Glutamatergic neuron (in vitro differentiated cells): ENCODE measurements at places on chromosomes 2 and 18.

GRCh38 chr18:42404151-42404550 is 449.1 kb downstream of the PIK3C3 start:
- no peak for DNase-seq

DNA sequence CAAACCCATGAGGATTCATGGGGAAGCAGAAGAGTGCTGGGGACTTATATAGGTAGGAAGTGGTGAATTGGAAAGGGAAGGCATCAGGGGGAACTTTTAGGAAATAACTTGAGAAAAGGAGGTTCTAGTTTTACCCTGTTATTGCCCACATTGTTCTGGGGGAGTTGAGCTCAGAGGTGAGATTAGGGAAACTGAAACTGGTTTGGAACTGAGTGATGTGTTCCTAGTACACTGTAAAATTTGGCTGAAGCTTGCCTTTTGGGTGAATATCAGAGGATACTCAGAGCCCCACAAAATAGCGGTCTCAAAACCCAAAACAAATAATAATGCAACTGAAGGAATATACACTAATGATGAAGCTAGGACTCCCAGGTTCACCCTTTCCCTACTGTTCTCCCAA is 39.6 kb upstream of the APOB start:
- no peak for DNase-seq

DNA sequence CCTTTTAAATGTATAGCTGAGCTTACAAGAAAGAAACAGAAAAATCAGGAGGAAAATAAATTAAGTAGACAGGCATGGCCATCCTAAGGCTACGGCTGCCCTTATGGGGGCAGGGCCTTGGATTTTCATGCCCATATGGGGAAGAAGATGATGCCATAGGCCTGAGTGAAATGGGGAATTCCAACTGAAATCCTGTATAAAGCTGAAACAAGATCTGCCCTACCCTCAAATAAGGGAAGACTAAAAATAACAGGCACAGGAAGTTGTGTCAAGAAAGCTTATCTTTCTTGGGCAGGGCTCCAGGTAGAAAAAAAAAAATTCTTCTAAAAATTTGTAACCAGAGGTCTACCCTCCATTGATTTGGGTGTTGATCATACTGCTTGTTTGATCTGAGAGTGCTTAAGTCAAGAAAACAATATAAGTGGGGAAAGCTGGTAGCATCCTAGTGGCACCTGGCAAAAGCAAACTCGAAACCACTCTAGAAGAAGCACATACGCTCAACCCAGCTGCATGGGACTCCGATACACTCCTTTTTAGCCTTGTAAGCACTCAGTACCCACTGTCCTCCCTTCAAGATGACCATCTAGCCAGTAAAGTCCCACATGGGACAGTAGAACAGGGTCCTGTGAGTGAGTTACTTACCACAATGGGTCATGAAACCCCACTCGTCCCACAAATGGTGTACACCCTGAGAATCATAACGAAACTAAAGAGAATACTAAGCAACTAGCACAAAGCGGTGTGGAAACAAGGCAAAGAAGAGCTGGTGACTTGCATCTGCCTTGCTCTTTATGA is 22.3 kb downstream of the DNAH7 start:
- no peak for DNase-seq

DNA sequence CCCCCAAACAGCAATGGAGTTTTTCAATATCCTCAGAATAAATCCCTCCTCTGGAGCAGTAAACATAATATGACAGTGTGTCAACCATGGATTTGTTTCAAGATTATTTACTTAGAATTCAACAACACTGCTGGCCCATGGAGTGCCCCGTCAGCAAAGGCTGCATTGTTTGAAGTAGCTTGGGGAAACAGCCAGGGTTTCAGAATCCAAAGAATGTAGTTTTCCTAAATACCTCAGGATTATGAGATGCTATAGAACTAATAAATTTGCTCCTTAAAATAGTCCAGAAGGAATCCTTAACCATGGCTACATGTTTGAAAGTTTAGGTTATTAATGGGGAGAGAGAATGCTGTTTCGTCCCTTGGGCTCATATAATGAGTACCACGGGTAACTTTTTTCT is 13.1 kb upstream of the CETN1 start:
- no peak for DNase-seq

DNA sequence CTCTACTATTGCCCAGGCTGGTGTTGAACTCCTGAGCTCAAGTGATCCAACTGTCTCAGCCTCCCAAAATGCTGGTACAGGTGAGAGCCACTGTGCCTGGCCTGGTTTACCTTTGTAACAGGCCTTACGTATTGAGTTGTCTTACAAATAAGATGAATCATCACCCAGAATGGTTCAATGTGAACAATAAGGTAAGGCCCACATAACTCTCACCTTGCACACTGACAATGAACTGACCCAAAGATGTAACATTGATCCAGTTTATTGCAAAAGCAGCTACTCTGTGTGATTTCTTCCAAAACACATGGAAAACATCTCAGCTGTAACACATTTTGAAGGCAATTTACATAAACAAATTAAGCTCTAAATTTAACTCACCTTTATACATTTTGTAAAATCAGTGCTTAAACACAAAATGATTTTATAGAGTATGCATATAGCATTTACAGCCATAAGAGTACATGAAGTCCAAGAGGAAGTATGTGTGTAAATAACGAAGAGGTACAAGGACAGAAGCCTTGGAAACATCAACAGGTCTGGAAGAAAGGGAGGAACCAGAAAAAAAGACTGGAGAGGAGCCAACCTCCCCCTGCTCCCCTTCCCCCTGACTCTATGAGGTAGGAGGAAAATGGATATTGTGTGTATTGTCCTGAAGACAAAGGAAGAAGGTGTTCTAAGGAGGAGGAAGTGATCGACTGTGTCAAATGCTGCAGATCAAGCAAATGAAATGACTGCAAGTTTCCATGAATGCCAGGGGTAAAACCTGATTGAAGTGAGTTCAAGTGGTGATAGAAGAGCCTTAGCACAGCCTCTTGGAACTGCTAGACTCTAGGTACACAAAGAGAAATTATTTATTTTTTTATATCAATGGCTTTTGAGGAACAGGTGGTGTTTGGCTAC is 5.6 kb upstream of the WDFY1 start:
- DNase-seq: no peak

DNA sequence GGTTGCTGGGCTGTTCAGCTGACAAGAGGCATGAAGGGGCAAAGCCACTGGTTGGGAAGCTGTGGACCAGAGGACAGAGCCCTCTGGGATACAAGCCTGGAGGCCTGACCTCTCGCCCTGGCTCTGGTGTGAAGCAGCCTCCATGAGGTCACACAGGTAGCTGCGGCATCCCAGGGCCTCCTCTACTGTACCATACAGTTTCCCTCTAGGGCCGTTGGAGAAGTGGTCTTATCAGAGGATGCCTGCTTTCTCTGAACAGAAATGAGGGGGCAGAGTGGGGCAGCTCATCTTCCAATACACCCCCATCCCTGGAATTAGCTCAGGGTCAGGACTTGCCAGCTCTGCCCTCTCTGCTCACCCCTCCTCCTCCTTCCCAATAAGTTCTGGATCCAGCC is 135.1 kb upstream of the SMAD2 start:
- DNase-seq: no peak

DNA sequence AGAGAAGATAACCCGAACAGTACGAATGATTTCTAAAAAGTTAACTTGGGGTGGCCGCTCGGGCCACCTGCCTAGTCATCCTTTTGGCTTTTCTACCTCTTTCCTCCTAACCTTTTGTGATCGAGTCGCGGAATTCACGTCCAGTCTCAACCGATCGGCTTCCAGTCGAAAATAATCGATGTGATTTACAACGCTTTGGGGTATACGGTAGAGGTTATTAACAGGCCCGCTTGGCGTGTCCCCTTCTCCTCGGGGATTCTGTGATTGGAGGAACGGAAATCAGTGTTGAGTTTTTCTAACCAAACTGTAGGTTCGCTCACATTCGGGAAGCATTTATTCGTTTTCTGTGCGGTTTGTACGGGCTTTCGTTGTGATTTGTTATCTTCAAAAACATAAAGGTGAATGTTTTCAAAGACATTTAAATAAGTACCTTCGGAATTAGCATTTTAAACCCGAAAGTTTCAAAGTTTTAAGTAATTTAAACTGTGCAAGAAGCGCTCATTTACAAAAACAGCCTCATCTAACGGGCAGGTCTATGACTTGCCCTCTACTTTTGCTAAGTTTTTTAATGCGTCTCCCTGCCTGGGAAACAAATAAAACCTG is 588 bp upstream of the FOXI3 start:
- no peak for DNase-seq

GRCh38 chr18:60649107-60649506 is 276.5 kb upstream of the MC4R start:
- no peak for DNase-seq

DNA sequence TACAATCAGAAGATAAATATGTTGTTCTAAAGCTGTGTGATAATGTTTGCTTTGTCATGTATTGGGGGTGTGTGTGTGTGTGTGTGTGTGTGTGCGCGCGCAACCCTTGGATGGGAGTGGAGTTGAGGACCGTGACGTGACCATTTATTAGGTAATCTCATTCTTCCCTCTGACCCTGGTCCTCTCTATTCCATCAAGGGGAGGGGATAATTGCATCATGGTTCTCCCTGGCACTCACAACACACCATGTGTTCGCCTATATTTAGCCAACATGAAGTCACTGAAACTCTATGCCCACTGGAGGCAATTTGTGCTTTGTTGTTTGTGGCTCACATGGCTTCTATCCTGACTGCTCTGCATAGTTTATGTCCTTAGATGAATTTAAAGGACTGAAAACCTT is 79.8 kb upstream of the LRPPRC start:
- DNase-seq: no peak

- DNase-seq: no peak
Measured at GRCh38 chr2:232983669-232984140, 29.4 kb downstream of the NGEF start.

GRCh38 chr18:35953688-35954087 is 18.8 kb upstream of the RMP24 start:
- no peak for DNase-seq

- no peak for DNase-seq
Measured at GRCh38 chr2:239135531-239135930, 265.3 kb downstream of the HDAC4 start.

DNA sequence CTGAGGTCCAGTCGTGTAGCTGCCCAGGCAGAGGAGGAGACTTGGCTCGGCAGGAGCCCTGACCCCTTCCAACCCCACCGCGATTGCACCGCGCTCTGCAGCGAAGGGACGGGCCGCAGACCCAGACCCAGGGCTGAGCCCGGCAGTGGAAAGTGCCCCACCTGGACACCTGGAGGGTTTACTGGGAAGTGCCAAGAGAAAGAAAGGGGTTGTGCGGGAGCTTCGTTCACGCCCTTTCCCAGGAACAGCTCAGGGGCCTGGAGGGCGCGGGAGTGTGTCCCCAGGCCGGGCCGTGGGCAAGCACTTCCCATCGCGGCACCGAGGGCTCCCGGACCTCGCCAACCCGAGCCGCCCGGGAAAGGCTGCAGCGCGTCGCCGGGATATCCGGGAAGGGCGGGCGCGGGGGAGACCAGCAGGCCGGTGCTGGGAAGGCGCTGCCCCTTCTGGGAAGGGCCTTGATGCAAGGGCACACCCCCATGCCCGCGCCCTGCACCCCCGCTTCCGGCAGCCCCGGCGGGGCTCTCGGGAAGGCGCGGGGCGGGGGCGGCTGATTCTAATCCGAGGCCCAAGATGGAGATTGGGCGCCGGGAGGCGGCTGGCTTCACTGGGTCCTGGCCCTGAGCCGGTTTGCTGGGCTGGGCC is 36.1 kb upstream of the MRPL33 start:
- DNase-seq: peak; percentile 39

DNA sequence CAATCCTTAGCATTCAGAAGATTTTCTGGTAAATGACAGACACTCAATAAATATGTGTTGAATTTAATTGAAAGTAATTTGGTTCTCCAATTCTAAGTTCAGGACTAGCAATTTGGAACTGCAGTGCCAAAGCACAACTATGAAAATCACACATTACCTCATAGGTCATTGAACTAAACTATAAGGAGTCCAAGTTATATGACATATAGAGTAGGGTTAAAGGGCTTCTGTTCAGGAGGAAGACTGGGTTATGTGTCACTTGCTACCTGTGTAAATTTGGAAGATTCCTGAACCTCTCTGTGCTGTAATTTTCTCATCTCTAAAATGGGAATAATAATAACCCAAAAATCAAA is 27.8 kb upstream of the COBLL1 start:
- DNase-seq: no peak

- DNase-seq: no peak
Measured at GRCh38 chr2:214591366-214591765, 180.5 kb downstream of the VWC2L start.

GRCh38 chr2:215849771-215850170 is 163.6 kb downstream of the MREG start:
- DNase-seq: no peak

- DNase-seq: no peak
Measured at GRCh38 chr2:85134255-85134895, 1.2 kb downstream of the TCF7L1 start.

- no peak for DNase-seq
Measured at GRCh38 chr2:23549051-23549450, 164.1 kb downstream of the KLHL29 start.

DNA sequence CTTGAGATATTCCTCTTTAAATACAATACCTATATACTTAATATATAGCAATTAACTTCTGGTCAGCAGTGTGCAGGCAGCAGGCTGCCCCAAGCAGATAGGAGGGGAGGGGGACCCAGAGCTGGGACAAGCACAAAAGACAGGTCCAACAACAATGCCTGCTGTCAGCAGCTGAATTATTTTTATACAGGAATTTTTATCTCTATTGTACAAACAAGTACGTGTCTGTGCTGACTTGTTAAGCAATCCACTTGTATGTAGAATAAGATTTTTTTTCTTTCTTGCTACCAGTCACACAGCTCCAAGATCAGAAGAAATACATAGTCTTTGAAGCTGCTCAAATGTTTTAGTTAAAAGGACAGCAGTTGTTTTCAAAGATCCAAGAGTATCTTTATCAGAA is 16.7 kb downstream of the BCL11A start:
- no peak for DNase-seq

DNA sequence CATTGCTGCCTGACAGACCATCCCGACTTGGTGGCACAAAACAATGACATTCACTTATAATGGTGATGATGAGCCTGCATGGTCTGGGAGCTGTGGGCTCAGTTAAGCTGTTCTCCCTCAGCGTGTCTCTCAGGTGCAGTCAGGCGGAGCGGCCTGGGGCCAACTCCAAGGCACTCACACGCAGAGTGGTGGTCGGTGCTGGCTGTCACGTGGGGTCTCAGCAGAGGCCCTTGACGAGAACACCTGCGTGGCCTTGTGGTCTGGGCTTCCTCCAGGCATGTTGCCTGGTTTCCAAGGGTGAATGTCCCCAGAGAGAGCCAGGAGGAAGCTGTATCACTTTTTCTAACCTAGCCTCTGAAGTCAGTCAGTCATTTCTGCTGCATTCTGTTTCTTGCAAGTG is 29.8 kb downstream of the ARMC9 start:
- DNase-seq: no peak
